ENCODE measurements at places on chromosomes 4 and X. TPM values are rescaled to one million over a fixed set of nuclear protein-coding genes. Genes with fewer than 3 reads are reported as not detected.

The C4orf50 gene
- not detected for total RNA-seq

The RTL3 gene
- total RNA-seq = 3.0 TPM

DNA sequence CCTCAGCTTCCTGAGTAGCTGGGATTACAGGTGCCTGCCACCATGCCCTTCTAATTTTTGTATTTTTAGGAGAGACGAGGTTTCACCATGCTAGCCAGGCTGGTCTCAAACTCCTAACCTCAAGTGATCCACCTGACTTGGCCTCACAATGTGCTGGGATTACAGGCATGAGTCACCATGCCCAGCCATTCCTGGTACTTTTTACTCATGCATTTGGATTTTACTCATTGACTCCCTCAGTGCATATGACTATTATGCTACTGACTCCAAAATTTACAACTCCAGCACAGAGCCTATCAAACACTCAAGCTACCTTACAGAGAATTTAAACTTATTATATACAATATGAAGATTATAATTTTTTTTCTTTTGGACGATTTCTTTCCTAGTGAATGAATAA is 199.9 kb downstream of the CXXC4 start:
- DNase-seq = no peak

DNA sequence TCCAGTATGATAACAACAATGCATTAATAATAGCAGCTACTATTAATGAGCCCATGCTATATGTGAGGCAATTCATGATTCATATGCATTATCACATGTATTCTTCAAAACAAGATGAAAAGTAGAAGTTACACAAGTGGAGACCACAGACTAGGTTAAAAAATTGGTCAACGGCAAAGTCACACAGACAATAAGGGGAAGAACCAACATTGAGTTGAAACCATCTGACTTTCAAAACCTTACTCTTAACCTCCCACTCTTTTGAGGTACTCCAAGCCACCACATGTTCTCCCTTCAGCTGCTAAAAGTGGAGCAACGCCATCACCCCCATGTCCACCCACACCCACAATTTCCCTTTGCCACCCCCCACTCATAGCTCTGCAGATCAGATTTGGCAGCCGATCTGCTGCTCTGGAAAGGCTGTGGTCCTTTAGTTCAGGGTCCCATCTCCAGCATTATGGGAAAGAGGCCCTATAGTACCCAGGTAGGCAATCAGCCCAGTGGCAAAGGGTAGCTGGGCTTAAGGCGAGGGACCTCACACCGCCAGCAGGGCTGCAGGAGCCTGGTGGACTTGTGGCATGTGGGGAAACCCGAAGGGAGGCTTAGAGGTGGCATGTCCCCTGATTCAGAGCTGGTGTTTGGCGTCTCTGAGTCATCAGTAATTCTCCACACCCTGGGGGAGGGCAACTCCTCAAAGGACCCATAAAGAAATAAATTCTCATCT is 33.5 kb upstream of the CYBB start:
- peak; percentile 87 for DNase-seq

DNA sequence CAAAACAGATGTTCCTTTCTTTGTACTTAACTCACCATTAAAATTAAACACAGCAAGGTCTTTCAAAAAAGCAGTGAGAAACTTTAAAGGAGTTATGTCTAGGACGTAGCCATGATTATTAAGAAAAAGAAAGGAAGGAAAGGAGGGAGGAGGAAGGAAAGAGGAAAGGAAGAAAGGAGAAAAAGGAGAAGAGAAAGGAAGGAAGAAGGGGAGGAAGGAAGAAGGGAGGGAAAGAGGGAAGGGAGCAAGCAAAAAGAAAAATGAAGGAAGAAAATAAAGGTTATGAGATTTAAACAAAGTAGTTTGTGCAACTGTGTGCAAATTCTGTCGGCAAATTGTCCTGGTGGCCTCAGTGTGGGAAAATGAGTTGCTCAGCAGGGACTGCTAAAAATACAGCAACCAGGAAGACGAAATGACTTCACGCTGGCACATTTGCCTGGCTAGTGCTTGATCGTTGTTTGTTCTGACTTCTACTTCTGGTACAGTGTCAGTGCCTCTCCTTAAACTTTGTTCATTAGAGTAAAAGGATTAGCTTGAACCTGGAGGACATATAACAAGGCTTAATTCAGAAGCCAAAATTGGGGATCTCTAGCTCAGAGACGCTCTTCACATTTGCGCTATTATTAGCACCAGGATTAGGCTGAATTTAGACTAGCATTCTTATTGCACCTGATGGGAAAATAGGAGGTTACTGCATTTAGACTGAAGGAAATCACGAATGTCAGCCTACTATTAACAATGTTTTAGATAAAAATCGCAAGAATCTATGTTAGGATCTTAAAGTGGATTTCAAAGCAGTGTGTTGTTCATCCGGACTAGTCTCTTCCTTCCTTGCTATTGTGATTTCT is 81.2 kb downstream of the DCK start:
- DNase-seq = no peak

DNA sequence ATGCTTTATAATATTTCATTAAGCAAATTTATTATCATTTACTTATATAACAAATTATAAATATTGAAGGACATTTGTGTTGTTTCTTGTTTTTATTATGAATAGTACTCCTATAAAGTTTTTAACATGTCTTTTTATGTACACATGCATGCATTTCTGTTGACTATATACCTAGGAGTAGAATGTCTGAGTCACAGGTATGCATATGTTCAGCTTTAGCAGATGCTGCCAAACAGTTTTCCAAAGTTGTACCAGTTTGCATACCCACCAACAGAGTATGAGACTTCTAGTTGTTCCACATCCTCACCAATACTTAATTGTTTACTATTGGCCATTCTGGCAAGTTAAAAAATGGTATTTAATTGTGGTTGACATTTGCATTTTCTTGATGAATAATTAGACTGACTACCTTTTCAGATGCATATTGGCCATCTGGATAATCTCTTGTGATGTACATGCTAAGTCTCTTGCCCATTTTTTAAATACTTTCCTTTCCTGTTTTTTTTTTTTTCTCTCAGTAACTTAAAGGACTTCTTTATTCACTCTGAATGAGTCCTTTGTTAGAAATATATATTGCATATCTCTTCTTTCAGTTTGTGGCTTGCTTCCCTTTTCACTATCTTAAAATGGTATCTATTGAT is 132.2 kb upstream of the TRIM2 start:
- DNase-seq = no peak

DNA sequence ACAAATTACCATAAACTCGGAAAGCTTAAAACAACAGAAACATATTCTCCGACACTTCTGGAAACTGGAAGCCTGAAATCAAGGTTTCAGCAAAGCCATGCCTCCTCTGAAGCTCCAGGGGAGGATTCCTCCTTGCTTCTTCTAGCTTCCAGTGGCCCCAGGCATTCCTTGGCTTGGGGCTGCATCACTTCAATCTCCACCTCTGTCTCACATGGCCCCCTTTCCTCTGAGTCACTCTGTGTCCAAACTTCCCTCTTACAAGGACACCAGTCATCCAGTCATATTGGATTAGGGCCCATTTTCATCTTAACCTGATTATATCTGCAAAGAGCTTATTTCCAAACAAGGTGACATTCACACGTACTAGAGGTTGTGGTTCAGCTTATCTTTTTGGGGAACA is 17.3 kb downstream of the PARM1 start:
- DNase-seq = no peak

GRCh38 chr4:107913283-107913899 is 18.0 kb upstream of the CYP2U1 start:
- peak; percentile 59 for DNase-seq

The LIAS gene
- total RNA-seq = 6.7 TPM

The ZMAT1 gene
- total RNA-seq = 0.86 TPM

The MAGEC2 gene
- total RNA-seq = 77.9 TPM

GRCh38 chr4:7017446-7018048 is 25.6 kb upstream of the TADA2B start:
- DNase-seq = no peak

The ADH1A gene
- not detected for total RNA-seq

The CXCL13 gene
- total RNA-seq = not detected

DNA sequence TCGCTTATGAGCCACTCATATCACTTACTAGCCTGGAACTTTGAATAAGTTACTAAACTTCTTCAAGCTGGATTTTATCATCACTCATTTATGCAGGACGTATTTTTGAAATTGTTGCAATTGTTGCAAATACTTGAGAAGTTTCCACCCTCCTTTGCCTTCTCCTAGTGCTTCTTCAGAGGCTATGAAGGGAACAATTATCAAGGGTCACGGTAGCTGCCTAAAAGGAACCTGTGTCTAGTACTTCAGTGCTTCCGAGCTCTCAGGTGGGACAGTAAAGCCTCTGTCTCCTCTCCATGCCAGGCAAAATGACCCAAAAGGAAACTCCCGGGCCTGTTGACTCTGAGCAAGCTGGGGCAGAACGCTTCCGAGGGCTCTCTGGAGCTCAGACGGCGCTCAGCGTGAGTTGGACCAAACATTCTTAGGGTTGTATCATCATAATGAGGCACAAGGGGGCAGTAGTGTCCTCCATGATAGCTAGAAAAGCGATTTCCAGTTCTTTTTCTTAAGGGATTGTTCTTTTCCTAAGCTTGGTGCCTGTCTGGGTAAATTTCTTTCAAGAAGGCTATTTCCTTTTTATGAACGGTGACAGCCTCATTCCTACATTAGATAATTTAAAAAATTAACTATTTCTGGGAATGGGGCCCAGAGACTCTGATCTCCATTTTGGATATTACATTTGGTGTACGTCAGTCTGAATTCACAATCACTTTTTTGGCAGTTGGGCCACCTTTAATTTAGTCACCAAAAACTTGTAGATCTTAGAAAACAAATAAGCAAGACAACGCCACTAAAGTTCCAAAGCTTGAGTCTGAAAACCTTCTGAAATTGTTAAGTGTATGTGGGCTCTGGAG is 73.1 kb downstream of the PACRGL start:
- DNase-seq = peak; percentile 65

- DNase-seq = no peak
Measured at GRCh38 chrX:88883200-88883599, 136.2 kb downstream of the CPXCR1 start.

GRCh38 chr4:179472164-179472563 is 2029.9 kb upstream of the AGA start:
- DNase-seq = no peak

The SOD3 gene
- 14.6 TPM for total RNA-seq

DNA sequence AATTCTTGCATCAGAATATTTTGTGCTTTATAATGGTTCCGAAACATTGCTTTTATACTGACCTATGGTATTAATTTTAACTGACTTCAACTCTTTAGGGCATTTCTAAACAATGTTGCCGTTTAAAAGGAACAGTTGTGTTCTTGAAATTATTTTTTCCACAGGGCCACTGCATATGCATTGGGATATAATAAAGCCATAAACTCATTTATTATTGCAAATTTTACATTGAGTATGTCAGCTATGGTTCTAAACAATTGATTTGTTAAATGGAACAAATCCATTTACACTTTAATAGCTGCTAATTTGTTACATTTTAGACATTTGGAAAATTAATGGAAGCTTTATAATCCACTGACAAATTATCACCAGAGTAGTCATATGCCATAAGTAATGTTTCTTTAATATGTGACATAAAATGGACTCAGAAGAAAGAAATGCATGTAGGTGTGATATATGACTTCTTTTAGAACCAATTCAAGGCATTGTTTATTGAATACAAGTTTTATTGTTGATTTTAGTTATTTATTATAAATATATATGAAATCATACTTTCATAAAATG is 553.3 kb downstream of the TLL1 start:
- no peak for DNase-seq

DNA sequence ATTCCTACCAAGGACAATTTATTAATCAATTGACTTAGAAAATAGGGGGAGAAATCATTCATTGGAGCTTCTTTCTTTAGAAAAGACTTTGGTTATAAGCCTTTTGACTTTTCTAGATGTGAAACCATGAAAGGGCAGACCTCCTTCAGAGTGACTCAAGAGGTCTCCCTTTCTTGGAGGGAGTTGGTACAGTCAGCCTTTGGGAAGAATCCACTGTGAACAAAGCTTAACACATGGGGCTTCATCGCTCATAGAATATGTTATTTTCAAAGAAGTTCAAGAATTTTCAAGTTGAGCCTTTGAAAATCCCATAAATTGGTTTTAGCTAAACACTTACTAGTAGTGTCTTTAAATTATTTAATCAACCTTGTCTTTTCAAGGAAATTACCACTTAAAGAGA is 28.0 kb downstream of the RIPPLY1 start:
- no peak for DNase-seq

GRCh38 chr4:114132830-114133229 is 153.4 kb upstream of the ARSJ start:
- DNase-seq = peak; percentile 5

DNA sequence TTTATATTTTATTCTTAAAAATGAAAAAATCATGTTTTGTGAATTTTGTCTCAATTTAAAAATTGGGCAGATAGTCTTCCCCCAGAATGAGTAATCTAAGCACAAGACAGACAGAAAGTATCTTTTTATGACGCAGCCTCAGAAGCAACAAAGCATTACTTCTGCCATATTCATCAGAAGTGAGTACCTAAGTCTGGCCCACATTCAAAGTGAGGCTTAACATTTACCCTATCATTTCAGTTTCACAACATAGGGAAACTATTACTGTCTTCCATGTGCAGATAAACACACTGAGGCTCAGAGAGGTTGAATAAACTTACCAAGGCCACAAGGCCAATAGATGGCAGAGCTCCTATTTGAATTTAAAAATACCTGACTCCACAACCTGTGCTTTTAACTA is 4.4 kb upstream of the PRDX4 start:
- peak; percentile 48 for DNase-seq

DNA sequence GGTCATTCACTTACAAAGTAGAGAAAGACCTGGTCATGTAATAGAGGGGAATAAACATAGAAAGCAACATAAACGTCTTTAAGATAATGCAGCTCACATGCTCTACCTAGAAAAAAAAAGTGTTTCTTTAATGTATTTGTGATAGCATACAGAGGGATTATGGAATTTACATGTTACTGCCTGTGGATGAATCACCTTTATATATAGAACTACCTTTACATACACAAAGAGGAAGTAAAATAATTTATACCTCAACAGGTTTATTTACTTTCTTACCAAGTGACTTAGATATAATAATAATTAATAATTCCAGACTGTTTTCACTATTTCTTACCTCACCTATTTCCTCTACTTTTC is 81.5 kb downstream of the PPP3CA start:
- DNase-seq = no peak

The RHOH gene
- not detected for total RNA-seq

DNA sequence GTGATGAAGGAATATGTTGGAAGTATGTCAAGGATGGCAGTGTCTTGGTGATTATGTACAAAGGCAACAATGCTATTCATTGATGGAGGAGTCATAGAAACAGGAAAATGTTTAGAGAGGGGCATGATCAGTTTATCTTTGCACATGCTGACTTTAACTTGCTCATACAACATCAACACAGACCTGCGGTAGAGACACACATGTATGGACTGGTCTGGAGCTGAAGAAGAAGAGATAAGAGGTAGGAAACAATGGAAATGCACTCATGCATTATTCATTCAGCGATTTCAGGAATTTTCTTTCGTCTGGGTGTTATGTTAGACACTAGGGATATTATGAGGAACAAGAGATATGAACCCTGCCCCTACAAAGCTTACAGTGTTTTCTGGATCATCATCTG is 1252.3 kb upstream of the TENM3 start:
- no peak for DNase-seq

The PDE6B gene
- not detected for total RNA-seq

GRCh38 chrX:13364230-13364857 is 44.5 kb upstream of the ATXN3L start:
- peak; percentile 47 for DNase-seq

- DNase-seq = no peak
Measured at GRCh38 chr4:95318483-95318882, 230.3 kb downstream of the UNC5C start.

GRCh38 chrX:112851806-112852205 is 11.2 kb upstream of the AMOT start:
- DNase-seq = peak; percentile 66
